ENCODE measurements at places on chromosomes 2 and 18. TPM values are rescaled to one million over a fixed set of nuclear protein-coding genes. Genes with fewer than 3 reads are reported as not detected.

DNA sequence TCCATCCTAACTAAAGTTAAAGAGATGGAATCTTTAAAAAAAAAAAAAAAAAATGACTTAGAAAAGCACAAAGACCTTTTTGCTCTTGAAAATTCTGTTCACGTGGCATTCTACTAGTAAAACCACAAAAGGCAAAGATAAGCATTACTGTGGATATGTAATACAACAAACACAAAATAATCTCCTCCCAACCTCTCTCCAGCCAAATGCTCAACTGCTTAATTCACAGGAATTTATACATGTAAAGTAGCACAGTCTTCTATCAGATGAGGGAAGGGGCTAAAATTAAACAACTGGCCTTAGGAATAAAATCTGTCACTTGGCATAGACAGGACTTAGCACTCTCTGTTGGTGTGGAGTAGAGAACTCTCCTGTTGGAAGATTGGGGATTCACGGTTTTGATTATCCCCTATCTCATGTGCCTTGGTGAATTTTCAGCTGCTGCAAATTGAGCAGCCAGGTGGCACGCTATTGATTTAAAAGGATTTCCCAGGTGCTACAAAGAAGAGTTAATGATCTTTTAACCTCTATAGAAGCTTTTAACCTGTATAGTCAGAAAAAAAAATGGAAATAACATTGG is 57.4 kb downstream of the ATIC start:
- H3K36me3 ChIP-seq = peaks cover 30% of the 10 kb centered on the region
- DNase-seq = no peak
- no peak overlapping the region for H3K4me3 ChIP-seq
- no peaks in the 10 kb centered on the region for H3K4me1 ChIP-seq

DNA sequence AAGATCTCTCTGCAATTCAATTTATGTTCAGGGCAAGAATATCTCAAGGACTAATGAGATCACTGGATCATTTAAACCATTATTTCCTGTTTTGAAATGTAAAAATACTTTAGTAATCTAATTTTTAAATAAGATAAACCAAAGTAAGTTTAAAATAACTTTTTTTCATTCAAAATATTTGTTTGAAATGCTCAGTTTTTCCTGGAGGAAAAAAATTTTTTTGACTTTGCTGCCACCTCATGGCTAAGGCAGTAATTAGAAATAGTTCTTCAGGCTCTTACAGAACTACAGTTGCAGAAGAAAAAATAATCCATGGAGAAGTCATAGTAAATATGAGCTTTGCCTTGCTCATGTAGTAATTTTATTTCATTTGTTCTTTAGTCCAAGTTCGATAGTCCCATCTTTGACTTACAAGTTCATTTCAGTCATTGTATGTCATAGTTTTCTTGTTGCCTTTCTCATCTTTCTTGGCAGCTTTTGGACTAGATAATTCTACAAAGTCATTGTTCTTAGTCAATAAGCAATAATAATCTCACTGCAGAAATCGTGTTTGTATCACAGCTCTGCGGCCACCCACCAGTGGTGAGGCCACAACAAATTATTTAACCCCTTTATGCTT is 127.4 kb downstream of the DPP4 start:
- H3K4me3 ChIP-seq = no peak overlapping the region
- DNase-seq = peak; percentile 30
- no peak overlapping the region for H3K27ac ChIP-seq

- H3K36me3 ChIP-seq = no peaks in the 10 kb centered on the region
- DNase-seq = no peak
- H3K27ac ChIP-seq = no peak overlapping the region
- H3K4me3 ChIP-seq = no peak overlapping the region
- H3K4me1 ChIP-seq = no peaks in the 10 kb centered on the region
These were observed 41.3 kb downstream of the ARMC9 start for GRCh38 chr2:231239751-231240150.

GRCh38 chr2:238689871-238690389 is 158.0 kb upstream of the TWIST2 start:
- peaks cover 15% of the 10 kb centered on the region for H3K27me3 ChIP-seq
- no peak overlapping the region for H3K27ac ChIP-seq
- H3K4me3 ChIP-seq = no peak overlapping the region
- H3K4me1 ChIP-seq = peaks cover under 1% of the 10 kb centered on the region

- no peak overlapping the region for H3K27ac ChIP-seq
- peaks cover 5% of the 10 kb centered on the region for H3K4me1 ChIP-seq
- no peaks in the 10 kb centered on the region for H3K36me3 ChIP-seq
- peaks cover 5% of the 10 kb centered on the region for H3K27me3 ChIP-seq
- H3K4me3 ChIP-seq = no peak overlapping the region
These were observed 7.8 kb upstream of the NPPC start for GRCh38 chr2:231933916-231934401.

- DNase-seq = no peak
- H3K27ac ChIP-seq = no peak overlapping the region
- H3K27me3 ChIP-seq = no peaks in the 10 kb centered on the region
- peaks cover 14% of the 10 kb centered on the region for H3K36me3 ChIP-seq
- H3K4me1 ChIP-seq = peaks cover 45% of the 10 kb centered on the region
These were observed 8.8 kb downstream of the TGFBRAP1 start for GRCh38 chr2:105320651-105321215.

DNA sequence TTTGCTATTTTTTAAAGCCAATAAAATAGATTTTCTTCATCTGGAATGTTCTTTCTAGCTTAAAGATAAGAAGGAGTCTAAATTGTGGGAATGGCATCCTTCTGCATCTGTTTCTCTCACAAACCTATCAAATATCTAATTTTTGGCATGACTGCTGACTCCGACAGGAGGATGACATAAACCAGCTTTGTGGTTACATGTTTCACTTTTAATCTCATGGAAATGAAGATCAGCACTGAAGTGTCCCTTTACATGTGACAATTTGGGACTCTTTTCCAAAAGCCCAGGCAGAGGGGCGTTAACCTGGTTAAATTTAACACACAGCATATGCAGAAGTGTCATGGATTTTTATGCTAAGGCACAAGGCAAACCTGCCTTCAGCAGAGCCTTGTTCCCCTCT is 694.7 kb downstream of the ARHGAP15 start:
- no peaks in the 10 kb centered on the region for H3K36me3 ChIP-seq
- H3K27ac ChIP-seq = no peak overlapping the region
- H3K4me1 ChIP-seq = no peaks in the 10 kb centered on the region
- H3K4me3 ChIP-seq = no peak overlapping the region
- no peak for DNase-seq

DNA sequence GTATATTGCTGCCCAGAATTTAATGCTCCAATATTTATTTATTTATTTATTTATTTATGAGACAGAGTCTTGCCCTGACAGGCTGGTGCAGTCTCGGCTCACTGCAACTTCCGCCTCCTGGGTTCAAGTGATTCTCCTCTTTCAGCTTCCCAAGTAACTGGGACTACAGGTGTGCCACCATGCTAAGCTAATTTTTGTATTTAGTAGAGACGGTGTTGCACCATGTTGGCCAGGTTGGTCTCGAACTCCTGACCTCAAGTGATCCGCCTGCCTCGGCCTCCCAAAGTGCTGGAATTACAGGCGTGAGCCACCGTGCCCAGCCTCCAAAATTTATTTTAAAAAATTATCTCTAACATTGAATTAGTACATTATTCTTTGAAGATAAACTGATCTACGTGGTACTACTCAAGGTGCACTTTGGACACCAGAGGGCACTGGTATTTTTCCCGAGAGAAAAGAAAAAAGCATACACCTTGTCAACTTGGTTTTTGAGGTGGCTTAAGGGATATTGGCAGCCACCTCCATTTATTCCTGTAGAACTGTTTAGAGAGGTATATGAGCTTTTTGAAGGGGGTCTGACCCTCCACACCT is 1.4 kb upstream of the IDH1 start:
- H3K27me3 ChIP-seq = no peaks in the 10 kb centered on the region
- H3K4me3 ChIP-seq = no peak overlapping the region
- H3K4me1 ChIP-seq = peaks cover 18% of the 10 kb centered on the region
- H3K36me3 ChIP-seq = peaks cover 12% of the 10 kb centered on the region

DNA sequence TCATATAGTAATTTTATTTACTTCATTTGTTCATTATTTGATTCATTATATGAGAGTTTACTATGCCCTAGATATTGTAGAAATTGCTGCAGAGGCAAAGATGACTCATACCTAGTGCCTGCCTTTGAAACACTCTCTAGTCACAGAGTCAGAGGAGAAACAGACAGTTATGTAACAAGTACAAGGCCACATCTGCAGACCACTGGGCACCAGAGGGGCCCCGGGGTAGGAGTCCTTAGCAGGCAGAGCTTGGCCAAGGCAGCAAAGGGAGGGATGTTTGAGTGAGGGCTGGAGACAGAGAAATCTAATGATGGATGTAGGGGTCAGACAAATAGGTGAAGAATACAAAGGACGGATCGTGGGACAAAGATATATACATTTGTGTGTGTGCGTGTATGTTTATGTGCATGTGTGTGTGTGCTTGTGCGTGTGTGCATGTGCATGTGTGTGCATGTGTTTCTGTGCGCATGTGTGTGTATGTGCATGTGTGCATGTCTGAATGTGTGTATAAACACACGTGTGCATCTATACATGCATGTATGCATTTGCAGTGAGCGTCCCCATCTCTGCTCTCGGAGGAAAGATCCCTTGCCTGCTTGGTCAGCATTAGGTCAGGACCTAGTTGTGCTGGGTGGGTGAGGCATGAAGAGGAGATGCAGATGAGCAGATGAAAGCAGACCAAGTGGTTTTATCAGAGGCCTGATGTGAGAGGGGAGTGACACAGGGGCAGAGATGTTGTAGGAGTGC is 170.6 kb upstream of the MYT1L start:
- no peaks in the 10 kb centered on the region for H3K36me3 ChIP-seq
- no peaks in the 10 kb centered on the region for H3K27me3 ChIP-seq
- H3K4me1 ChIP-seq = no peaks in the 10 kb centered on the region
- DNase-seq = no peak
- H3K4me3 ChIP-seq = no peak overlapping the region
- H3K27ac ChIP-seq = no peak overlapping the region

DNA sequence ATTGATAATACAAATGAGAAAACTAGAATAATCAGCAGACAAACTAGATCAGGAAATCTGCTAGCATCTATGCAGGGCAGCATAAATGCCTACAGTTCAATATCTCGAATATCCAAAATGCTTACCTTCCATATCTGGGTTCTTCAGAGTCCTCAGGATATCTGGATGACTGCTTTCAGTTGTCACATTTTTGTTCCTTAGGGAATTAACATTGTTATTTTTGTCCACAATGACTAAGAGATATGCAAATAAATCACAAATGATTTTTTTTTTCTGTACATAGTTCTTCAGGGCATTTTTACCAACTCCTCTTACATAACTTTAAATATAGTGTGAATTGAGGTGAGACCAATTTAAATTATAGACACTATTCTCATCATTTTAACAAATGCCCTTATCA is 80.9 kb downstream of the AQP4 start:
- no peaks in the 10 kb centered on the region for H3K4me1 ChIP-seq
- no peak overlapping the region for H3K4me3 ChIP-seq
- H3K36me3 ChIP-seq = no peaks in the 10 kb centered on the region
- DNase-seq = no peak
- no peak overlapping the region for H3K27ac ChIP-seq

- H3K27me3 ChIP-seq = peaks cover 2% of the 10 kb centered on the region
- H3K27ac ChIP-seq = no peak overlapping the region
- H3K4me1 ChIP-seq = no peaks in the 10 kb centered on the region
- H3K4me3 ChIP-seq = no peak overlapping the region
- DNase-seq = no peak
These were observed 111.8 kb downstream of the PXDN start for GRCh38 chr2:1632510-1632909.

DNA sequence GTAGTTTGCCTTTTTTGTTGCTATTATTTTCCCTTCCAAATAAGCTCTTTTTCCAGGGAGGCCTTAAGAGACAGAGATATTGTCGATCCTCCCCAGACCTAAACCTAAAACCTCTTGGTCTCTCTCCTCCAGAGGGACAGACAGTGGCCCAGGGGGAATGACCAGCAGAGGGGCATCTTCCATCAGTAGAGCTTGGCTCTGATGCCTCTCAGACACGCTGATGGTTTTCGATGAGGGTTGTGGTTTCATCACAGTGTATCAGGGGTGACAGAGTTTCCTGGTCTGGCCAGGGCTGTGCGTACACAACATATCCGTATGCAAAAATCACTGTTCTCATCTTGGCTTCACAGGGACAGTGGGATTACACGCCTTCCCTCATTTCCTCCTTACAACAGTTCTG is 68.6 kb downstream of the GATA6 start:
- H3K4me3 ChIP-seq = no peak overlapping the region
- no peak overlapping the region for H3K27ac ChIP-seq
- DNase-seq = no peak
- H3K36me3 ChIP-seq = no peaks in the 10 kb centered on the region

GRCh38 chr2:105660489-105660888 is 84.2 kb upstream of the NCK2 start:
- no peak overlapping the region for H3K4me3 ChIP-seq
- no peak for DNase-seq
- H3K4me1 ChIP-seq = peaks cover 2% of the 10 kb centered on the region
- H3K27ac ChIP-seq = no peak overlapping the region

DNA sequence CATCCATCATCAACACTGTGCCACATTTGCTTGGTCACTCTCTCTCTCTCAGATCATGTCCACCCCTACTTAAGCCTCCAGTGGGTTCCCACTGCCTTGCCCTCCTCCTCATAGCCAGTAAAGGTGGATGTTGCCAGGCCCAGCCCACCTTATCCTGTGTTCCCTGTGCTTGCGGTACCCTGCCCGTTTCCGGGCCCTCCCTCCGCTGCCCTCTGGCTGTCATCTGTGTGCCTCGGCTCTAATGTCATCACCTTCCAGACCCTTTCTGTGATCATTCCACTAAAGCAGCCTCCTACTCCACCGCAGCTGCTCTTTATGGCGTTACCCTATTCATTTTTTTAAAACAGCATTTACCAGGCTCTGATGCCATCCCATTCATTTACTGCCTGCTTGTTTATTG is 305.7 kb upstream of the SKOR2 start:
- no peak for DNase-seq
- H3K36me3 ChIP-seq = no peaks in the 10 kb centered on the region

- no peaks in the 10 kb centered on the region for H3K4me1 ChIP-seq
- no peak overlapping the region for H3K4me3 ChIP-seq
- no peaks in the 10 kb centered on the region for H3K36me3 ChIP-seq
- H3K27ac ChIP-seq = no peak overlapping the region
- peaks cover 8% of the 10 kb centered on the region for H3K27me3 ChIP-seq
- no peak for DNase-seq
These were observed 65.6 kb upstream of the CAPN13 start for GRCh38 chr2:30872797-30873196.

DNA sequence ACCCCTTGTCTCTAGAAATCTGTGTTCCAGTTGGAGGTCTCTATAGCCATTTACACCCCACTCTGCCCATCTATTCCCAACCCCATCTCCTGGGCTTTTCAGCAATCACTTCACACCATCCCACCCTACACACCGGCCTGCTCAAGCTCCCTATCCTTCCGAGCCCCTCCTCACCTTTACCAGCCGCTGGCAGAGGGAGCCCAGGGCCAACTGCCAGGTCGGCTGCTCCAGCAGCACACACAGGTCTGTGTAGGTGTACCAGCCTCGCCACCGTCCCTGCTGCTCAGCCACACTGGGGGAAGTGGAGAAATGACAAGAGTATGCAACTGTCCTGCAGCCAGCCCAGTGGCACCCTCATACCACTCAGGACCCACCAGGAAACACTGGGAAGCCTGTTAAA is 3.3 kb upstream of the SLC23A3 start:
- DNase-seq = no peak
- H3K27me3 ChIP-seq = no peaks in the 10 kb centered on the region
- H3K27ac ChIP-seq = peak overlapping the region; percentile 39
- peaks cover 31% of the 10 kb centered on the region for H3K4me1 ChIP-seq
- no peak overlapping the region for H3K4me3 ChIP-seq

RFTN2 gene
- not detected for total RNA-seq

TRPM8 gene
- total RNA-seq = not detected

NAT8 gene
- total RNA-seq = not detected

HOXD13 gene
- total RNA-seq = not detected

CDH20 gene
- 0.09 TPM for total RNA-seq

C2orf78 gene
- total RNA-seq = not detected

TTN gene
- total RNA-seq = 1.6 TPM

FAM237A gene
- total RNA-seq = not detected

Data from activated CD4-positive, alpha-beta T cell treated with anti-CD3 and anti-CD28 coated beads for 36 hours (primary cell).